ENCODE measurements at places on chromosomes 3 and 15.

DNA sequence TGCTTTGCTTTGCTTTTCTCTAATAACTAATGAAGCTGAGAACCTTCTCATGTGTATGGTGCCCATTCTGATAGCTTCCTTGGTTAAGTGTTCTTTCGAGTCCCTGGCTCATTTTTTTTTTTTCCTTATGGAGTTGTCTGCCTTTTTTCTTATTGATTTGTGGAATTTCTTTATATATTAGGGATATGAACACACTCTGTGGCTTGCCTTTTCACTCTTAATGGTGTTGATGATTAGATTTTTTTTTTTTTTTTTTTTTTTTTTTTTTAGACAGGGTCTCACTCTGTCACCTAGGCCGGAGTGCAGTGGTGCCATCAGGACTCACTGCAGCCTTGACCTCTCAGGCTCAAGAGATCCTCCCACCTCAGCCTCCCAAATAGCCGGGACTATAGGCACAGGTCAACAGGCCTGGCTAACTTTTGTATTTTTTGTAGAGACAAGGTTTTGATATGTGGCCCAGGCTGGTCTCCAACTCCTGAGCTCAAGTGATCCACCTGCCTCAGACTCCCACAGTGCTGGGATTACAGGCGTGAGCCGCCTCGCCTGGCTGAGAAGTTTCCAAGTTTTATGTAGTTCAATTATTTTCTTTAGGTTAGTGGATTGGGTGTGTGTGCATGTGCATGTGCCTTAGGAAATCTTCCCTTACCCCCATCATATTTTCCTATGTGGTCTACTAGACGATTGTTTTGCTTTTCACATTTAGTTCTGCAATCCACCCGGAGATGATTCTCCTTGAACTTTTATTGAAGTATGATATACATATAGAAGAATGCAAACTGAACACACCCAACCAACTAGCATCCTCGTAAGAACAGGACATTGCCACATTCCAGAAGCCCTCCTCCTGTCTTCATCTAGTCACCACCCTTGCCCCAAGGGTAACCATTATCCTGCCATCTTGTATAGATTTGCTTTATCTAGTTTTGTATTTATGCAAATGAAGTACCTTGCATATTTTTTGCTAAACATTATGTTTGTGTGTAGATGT, 1.7 kb upstream of the SNRPA1 start:
- no peak for DNase-seq

DNA sequence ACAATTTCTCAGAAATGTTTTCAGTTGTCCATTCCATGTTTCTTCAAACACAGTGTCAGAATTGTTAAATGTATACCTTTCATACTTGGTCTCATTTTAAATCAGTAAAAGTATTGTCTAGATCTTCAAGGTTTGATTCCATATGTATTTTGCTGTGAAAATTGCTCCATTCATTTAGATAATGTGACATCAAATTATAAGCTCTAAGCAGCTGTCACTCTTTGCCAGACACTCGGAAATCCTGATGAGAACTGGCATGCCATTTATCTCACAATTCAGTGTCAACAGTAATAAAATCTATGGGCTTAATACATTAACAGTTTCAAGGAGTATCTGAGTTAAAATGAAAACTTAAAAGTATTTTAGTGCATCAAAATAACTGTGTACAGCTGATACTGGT, 1025.3 kb upstream of the EPHA6 start:
- no peak for DNase-seq

GRCh38 chr3:132009241-132009640, 25.6 kb downstream of the CPNE4 start:
- no peak for DNase-seq

GRCh38 chr3:124873226-124873625, 13.9 kb downstream of the ITGB5 start:
- DNase-seq = no peak

GRCh38 chr15:33844186-33844585, 124.1 kb upstream of the CHRM5 start:
- DNase-seq = no peak

DNA sequence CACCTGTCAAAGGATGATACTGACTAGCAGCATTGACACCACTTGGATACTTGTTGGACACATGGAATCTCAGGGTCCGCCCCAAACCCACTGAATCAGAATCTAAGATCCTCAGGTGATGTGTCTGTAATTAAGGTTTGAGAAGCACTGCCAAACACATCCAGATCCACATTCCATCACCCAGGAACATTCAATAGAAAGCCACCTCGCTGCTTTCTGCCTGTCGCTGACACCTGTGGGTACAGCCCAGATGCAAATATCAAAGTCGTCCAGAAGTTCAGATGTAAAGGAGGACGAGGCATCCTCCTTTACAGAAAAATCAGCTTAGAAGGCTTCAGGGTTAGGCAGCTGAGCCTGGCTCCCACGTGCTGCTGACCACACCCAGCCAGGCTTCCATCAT, 5.2 kb upstream of the RPS17 start:
- no peak for DNase-seq

DNA sequence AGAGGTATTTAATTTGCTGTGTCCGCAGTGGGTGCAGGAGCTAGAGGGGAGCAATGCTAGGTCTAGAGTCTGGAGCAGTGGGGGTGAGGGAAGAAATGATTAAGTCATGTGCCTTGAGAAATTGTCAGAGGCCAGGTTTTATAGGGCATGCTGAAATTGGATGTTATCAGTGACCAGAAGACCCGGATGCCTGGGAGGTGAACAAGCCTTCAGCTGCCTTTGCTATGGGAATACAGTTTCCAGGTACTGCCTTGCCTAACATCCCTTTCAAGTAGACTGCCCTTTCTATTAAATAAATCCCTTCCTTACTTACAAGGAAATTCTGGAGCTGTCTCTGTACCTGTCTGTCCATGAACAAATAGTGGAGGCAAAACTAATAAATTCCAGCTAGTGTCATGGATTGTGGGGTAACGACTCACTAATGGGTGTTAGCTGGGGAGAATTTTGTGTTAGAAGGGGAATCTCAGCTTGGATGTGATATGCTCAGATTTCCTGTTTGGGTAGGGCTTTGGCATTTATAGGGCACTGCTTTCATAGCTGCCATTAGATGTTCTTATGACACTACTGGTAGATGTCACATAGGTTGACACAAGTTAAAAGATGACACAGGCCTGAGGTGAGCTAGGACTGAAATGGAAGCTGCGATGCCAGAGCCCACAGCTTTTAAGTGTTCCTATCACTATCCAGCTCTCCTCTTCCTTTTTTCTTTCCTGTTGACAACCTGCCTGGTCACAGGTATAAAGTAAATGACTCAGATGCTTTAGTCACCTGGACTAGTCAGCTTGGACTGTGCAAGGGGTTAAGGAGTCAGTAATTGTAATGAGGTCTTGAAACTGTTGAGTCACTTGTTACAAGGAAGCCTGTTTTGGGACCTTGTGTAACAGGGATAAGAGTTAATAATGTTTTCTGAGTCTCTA, 21.3 kb downstream of the CHD2 start:
- DNase-seq = no peak

GRCh38 chr3:196501316-196502044, 2.1 kb downstream of the RNF168 start:
- DNase-seq = no peak

DNA sequence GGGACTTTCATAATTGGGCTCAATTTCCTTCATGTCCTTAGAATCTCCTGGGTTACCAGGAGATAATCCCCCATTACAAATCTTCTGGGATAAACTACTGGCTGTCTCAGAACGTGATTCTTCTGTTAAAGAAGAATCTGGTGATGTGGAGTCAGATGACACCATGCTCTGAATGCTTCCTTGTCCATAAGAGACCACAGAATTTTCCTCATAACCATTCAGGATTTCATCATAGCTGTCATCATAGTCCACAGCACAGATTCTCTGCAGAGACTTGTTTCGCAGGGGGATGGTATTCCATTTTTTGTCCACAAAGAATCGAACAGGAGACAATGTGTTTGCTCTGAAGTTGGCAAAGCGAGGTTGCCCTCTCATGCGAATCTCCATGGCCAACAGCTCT, 109.8 kb upstream of the TSPAN3 start:
- no peak for DNase-seq
